Right ventricle myocardium inferior (tissue), 1 donor: ENCODE measurements at places on chromosomes 1 and 21. TPM values are rescaled to one million over a fixed set of nuclear protein-coding genes. Genes with fewer than 3 reads are reported as not detected.

EVA1B gene
- total RNA-seq = 10.9 TPM

RPTN gene
- not detected for total RNA-seq

KIAA1614 gene
- 6.4 TPM for total RNA-seq

LCE3E gene
- not detected for total RNA-seq

ZNF593OS gene
- total RNA-seq = not detected

AXDND1 gene
- total RNA-seq = not detected

C1QTNF12 gene
- 0.57 TPM for total RNA-seq

DR1 gene
- total RNA-seq = 37.1 TPM

UBXN10 gene
- total RNA-seq = 1.9 TPM

DNA sequence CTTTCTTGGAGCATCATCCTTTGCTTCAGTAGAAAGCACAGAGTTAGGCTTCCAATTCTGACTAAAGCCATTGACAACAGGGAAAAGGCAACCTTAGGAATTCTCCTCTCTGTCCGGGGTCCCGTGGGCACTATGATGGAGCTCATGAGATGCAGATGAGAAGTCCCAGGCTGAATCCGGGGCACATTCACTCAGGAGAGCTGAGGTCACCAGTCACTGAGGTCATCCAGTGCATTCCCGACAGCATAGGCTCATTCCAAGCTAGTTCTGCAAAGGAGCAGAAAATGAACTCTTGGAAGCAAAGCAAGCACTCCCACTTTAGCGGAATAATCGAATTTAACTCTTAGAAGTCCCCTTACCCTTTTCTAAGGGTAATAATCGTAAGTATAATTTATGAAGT, 6.8 kb downstream of the CR1 start:
- no peak for DNase-seq

- no peak for DNase-seq
Measured at GRCh38 chr1:178726545-178726944, 1.5 kb downstream of the RALGPS2 start.

- DNase-seq = peak; percentile 92
Measured at GRCh38 chr1:159923203-159924024, 1.9 kb downstream of the TAGLN2 start.

DNA sequence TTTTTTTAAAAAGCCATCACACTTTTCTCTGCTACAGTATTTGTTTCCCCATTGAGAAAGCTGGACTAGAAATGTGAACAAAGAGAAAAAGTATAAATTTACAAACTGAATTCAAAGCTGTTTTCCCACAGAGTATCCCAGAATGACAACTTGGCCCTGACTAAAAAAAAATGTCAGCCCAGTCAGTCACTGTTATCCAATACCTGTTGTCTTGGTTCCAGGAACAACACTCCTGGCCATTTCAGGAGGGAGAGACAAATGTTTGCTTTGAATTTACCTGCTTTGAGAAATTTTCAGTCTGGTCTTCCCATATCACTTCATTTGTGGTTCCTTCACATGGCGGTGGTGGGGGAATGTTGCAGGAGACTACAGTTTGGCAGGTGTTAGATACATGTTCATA, 46.2 kb downstream of the COLGALT2 start:
- no peak for DNase-seq

DNA sequence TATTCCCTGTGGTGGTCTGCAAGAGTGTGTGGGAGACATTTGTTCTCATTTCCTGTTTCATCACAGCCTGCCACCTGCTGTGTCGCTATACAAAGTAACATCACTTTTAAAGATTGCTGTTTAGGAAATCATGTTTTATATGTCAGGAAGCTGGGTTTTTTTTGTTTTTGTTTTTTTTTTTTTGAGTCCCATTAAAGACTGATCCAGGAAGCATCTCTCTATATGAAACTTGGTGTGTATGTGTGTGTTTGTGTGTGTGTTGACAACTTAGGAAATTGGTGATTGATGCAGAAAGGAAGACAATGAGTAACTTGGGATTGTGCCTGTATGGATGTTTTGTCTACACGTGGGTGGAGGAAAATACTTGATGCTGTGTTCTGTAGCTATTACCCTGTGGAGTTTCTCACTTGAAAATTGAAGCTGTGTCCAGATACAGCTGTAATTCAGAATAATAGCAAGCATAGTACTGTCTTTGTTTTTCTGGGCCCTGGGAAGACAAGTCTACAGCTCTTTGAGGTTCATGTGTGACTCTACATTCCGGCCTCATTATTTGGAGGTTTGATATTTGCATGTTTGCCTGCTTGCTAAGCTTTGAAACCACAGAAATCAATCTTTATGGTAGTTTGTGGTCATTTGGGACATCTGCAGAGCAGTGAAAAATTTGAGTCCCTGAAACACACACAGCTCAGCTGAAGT, 47.9 kb downstream of the LAMC1 start:
- DNase-seq = no peak

- DNase-seq = no peak
Measured at GRCh38 chr1:231919239-231919885, 292.8 kb downstream of the DISC1 start.

- no peak for DNase-seq
Measured at GRCh38 chr1:1573843-1574720, 581 bp downstream of the SSU72 start.

- no peak for DNase-seq
Measured at GRCh38 chr1:44318097-44319088, 36.7 kb downstream of the ERI3 start.

- peak; percentile 25 for DNase-seq
Measured at GRCh38 chr1:15424981-15425380, 13.3 kb upstream of the CTRC start.

DNA sequence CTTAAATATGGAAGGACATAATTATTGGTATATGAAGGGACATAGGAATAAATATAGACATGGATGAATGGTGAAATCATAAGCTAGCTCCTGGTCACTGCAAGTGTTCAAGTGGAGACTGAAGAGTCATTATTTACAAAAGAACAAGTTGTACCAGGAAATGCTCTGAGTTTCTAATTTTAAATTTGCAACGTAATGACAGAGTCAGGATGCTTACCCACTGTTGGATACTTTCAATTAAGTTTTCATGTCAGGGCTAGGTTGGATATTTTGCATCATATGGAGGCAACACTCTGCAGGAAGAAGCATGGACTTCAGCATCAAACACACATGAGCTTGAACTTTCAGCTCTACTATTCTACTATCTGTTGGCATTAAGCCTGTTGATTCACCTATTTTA, 499.6 kb upstream of the C1orf87 start:
- no peak for DNase-seq

GRCh38 chr1:94817712-94818111, 2.4 kb upstream of the SLC44A3 start:
- no peak for DNase-seq

GRCh38 chr1:27391511-27392095, 819 bp upstream of the GPR3 start:
- no peak for DNase-seq

- no peak for DNase-seq
Measured at GRCh38 chr1:225607355-225607754, 45.6 kb downstream of the ENAH start.

GRCh38 chr1:203219934-203220333, 9.5 kb downstream of the CHIT1 start:
- DNase-seq = no peak

DNA sequence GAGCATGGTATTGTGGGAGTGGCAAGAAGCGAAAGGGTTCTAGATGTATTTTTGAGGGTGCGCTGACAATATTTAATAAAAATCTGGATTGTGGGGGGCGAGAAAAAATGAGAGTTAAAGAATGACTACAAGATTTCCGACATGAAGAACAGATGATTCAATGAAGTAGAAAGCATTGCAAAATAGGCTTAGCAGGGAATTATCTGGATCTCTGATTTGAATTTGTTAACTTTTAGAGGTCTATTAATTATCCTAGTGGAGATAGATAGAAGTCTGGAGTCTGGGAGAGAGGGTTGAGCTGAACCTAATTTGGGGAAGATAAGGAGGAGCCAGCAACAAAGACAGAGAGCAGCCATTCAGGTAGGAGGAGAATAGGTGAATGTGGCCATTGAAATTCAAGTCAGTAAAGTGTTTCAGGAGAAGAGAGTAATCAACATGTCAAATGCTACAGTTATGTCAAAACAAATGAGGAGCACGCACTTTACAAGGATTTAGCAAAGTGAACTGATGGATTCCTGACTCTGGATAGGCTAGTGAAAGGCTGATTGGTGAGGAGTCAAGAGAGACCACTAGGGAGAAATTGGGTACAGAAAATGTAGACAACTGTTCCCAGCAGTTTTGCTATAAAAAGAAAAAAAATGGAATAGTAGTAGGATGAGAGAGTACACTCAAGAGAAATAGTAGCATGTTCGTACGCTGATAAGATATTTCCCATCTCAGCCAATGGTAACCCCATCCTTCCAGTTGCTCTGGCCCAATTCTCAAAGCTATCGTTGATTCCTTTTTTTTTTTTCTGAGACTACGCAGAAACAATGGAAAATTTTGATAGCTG, 393.2 kb upstream of the CXADR start:
- DNase-seq = no peak

- no peak for DNase-seq
Measured at GRCh38 chr1:193183019-193183627, 3.3 kb downstream of the B3GALT2 start.

DNA sequence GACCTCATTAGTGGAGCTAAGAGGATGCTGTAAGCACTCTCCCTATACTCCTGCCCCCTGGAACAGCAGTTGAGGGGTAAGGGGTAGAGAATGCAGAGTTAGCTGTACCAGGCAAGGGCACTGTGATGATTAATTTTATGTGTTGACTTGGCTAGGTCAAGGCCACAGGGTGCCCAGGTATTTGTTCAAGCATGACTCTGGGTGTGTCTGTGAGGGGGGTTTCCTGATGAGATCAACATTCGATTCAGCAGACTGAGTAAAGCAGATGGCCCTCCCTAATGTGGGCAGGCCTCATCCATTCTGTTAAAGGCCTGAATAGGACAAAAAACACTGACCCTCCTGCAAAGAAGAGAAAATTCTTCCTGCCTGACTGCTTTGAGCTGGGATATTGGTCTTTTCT, 110.8 kb downstream of the KCND3 start:
- DNase-seq = no peak

- DNase-seq = no peak
Measured at GRCh38 chr1:161229896-161230295, 4.0 kb downstream of the TOMM40L start.

DNA sequence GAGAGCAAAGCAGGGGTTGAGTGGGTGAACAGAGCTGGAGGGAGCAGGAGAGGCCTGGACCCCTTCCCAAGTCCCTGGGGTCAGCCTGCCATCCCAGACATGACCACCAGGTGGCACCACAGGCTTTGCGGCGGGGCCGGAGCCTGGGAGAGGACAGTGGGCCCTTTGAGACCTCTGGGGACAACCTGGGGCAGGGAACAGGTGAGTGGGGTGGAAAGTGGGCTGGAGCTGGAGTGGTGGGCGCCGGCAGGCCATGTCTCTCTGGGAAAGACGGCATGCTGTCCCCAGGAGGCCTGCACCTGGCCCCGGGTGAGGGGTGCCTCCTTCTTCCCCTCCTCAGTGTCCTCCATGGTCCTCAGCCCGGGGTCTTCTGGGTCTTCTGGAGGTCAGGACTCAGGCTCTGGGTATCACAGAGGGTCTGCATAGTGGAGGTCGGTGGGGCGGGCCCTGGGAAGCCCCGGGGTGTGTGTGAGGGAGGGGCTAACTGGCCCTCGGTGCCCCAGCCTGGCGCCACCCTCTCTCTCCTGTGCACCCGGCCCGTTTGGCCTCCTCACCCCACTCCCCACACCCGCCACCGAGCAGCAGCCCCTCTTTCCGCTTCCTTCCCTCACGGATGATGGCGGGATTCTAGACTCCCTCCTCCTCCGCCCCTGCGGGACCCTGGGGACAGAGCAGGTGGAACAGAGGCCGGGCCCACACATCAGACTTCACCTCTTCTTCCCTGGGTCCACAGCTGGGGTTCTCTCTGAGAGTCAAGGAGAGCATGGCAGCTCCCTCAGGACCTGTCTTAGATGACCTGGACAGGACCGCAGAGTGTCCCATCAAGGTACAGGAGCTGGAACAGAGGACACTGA, 28.5 kb upstream of the PKP1 start:
- peak; percentile 88 for DNase-seq

DNA sequence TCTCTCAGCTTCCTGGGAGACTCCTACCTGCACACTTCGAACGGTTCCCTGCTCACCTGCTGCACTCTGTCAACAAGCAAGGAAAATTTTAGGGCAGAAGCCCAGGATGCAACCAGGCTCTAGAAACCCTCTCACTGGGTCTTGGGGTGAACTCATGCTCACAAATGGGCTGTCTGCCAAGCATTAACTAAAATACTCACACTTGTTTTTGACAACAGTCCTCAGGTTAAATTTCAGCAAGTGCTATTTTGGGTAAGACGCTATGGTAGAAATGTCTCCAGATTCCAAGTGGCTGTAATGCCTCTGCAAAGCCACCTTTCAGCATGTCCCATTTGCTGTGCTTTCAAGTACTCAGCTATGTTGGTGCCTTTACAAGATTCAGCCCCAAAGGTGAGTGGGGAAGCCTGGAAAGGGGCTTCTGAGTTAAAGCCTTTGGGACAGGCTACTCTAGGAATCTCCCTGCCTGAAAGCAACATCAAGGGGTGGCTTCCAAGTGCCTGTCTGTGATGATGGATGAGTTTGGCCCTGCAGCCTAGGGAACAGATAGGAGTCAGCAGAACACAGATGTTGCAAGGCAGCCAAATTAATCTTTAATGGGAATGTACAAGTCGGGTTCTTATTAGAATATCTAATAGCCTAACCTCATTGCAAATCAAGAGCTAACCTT, 211.9 kb upstream of the SPAG17 start:
- no peak for DNase-seq

DNA sequence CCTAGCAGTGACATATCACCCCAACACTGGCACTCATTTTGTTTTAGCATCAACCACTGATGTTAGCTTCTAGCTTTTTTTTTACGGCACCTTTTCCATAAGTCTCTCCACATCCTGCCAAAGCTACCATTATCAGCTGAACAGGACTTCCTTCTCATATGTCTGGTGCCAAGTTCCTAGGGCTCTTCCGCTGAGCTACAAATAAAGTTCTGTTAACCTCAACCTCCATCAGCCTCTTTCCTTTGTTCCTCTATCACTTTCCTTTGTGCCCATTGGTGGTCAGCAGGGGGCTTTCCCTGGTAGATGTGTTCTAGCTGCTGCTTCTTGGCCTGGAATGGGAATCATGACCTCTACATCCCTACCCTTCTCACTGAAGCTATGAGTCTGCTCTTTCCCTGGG, 163.8 kb downstream of the FAF1 start:
- no peak for DNase-seq

DNA sequence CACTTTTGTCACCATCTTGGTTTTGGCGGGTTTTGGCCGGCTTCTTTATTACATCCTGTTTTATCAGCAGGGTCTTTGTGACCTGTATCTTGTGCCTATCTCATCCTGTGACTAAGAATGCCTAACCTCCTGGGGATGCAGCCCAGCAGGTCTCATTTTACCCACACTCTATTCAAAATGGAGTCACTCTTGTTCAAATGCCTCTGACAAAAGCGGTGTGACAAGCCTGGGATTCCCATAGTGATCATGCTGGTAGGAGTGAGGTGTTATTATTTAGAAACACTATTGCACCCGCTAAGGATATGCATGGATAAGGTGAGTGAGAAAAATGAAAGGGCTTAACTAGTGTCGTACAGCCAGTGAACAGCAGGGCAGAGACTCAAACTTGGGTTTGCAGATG, 111.7 kb upstream of the COA6 start:
- no peak for DNase-seq
